Left renal pelvis (tissue), 4 donors: ENCODE measurements at places on chromosomes 6 and 20. TPM values are rescaled to one million over a fixed set of nuclear protein-coding genes. Genes with fewer than 3 reads are reported as not detected.

- DNase-seq: no peak
Measured at GRCh38 chr6:170597278-170597677, 12.8 kb upstream of the PDCD2 start.

DNA sequence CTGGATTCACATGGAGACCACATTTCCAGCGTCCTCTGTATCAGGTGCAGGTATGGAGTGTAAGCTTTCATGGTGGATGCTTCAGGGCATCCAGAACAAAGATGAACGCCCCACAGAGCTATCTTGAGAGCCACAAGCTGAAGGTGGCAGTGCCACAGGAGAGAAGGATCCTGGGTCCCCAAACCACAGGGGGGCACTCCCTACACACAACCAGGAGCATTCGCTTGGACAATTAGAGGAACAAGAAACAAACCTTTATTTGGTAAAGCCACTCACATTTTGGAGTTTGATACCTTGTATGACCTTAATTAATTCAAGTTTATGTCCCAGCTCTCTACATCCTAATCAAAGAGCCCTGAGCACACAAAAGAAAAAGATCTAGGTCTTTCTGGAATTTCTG is 406.3 kb downstream of the PREX1 start:
- no peak for DNase-seq

DNA sequence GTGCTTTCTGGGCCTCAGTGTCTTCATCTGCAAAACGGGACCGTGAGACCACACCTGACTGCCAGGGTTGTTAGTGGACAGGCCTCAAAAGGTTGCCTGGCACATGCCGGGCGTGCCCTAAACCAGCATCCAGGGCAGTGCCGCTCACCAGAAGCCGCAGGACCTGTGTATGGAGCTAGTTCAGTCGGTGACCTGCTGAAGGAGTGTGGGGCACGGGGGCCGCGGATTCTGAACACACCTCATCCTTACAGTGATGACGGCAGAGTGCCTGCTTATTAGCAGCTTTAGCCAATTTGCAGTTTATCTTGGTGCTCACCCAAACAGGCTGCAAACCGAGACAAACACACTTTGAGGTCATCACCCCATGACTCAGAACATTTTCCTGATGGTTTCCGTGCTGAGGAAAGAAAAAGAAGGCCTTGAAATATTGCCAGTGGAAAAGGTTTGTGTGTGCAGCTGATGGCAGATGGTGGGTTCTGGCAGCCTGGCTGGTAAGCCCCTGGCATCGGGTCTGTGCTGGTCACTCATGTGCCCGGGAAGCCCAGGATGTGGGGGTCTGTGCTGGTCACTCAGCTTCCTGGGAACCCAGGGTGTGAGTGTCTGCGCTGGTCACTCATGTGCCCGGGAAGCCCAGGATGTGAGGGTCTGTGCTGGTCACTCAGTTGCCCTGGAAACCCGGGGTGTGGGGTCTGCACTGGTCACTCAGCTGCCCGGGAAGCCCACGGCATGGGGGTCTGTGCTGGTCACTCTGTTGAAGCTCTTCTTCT is 153.8 kb downstream of the ERMARD start:
- no peak for DNase-seq

RBBP8NL gene
- polyA plus RNA-seq: 1.4 TPM

DNA sequence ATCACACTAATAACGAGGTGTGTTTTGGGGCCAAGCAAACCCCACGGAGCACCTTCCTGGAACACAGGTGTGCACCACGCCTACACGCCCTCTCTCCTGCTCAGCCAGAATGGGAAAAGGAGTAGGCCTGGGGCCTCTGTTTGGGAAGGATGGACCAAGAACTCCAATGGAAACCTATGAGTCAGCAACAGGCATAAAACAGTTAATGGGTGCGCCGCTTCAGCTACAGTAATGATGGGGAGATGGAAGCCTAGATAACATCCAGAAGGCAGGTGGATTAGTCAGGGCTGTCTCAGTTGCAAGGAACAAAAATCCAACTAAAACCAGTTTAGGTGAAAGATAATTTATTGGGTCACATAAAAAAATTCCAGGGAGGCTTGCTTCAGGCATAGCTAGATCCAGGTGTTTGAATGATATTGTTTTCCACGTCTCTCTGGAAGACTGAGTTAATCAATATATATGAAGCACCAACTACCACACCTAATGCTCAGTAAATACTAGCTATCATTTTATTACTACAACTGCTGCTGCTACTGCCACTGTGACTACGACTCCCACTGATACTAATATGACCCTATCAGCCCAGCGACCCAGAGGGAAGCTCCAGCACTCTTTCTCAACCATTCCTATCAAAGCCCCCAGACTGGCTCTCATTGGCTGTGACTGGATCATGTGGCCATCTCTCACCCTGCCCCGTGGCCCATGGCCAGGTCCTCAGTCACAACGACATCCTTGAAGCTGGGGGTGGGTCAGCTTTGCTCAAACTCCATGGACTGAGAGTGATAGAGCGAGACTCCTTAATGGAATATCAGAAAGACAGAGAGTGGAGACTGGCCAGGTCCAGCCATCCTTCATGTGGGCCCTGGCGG is 155.2 kb upstream of the PTPN1 start:
- no peak for DNase-seq

DNA sequence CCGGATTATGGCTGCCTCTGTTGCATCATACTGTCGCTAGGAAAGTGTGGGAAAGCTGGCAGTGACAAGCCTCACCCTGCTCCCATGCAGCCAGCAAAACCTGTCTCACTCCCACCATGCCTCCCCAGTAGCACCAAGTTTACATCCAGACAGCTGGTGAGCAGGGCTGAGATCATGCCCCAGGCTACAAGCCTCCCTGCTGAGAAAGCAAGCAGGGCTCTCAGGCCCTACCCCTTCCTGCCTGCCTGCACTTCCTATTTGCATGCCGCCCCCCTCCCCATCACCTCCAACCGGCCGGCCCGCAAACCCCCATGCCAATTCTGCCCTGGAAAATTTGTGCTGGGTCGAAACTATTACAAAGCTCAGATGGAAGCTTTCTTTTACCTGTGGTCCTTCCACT is 408.2 kb upstream of the FKBP1C start:
- DNase-seq: no peak

- no peak for DNase-seq
Measured at GRCh38 chr6:4344317-4344899, 209.0 kb upstream of the ECI2 start.

DNA sequence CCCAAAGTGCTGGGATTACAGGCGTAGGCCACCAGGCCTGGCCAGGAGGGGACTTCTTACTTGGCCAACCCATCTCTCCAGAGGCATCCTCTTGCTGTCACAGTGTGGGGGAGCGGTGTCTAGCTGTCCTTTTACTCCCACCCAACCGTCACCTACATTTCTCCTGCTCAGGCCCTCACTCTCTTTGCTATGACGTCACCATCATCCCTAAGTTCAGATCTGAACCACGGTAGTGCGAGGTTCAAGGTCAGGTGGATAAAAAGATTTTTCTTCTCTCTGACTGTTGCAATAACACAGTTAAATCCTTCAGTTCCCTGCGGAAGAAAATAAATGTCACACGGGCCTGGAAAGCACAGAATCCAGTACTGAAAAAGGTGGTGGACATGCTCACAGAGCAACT is 7.3 kb upstream of the RAET1L start:
- no peak for DNase-seq

GRCh38 chr6:71420095-71420692 is 131.6 kb downstream of the OGFRL1 start:
- no peak for DNase-seq

DNA sequence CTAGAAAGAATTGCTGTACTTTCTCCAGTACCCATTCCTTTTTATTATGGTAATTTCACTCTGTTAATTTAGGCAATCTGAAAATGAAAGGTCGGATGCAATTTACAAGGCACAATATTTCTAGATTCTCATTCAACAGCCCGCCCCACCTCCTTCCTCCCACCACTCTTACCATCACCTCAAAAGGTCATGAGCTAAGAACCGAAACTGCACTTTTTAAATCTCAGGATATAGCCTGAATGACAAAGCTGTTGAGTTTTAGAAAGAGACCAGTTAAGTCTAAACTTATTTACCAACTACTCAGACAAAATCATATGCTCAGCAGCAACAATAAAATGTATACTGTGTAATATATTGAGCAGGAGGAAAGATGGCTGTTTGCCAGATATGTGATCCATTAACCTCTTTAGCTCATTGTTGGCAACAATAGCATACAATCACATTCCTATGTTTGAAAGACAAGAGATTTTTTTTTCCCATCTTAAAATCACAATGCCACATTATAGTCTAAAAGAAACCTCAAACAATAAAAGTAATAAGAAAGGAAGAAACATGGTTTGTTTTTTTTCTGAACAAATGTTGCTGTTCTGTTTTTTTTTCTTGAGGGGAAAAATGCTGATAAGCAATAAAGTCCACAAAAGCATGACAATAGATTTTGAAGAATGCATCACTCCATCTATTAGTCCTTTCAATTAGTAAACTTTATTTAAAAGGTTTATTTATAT is 1.6 kb upstream of the HS3ST5 start:
- DNase-seq: no peak

KHDC1 gene
- 9.6 TPM for polyA plus RNA-seq

- no peak for DNase-seq
Measured at GRCh38 chr6:116767715-116768114, 2.2 kb upstream of the FAM162B start.

DACT2 gene
- 18.7 TPM for polyA plus RNA-seq

ADAT2 gene
- 12.4 TPM for polyA plus RNA-seq

ASIP gene
- polyA plus RNA-seq: not detected

DNA sequence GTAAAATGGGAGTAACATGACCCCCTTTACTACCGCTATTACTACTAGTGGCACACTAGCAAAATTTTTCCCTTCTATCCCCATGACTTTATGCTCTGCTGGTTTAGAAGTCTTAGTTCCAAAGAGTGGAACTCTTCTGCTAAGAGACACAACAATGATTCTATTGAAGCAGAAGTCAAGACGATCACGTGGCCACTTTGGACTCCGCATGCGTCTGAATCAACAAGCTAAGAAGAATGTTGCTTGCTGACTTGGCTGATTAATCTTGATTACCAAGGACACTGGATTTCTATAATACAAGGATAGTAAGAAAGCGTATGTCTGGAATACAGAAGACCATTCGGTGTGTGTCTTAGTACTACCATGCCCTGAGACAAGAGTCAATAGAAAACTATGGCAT is 244.7 kb upstream of the BTBD3 start:
- no peak for DNase-seq

FOXC1 gene
- polyA plus RNA-seq: 52.6 TPM

GRCh38 chr6:41673704-41674000 is 35.4 kb downstream of the MDFI start:
- no peak for DNase-seq

DNA sequence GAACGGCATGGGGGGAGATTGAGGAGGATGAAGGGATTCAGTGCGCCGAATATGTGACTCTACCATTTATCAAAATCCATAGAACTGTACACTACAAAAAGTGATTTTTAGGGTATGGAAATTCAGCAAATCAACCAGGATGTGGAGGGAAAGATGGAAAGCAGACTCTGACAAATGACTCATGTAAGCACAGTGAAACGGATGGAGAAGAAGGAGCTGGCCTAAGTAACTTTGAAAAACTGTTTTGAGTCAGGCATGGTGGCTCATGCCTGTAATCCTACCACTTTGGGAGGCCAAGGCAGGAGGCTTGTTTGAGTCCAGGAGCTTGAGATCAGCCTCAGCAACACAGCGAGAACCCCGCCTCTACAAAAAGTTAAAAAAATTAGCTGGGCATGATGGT is 39.2 kb downstream of the MUC22 start:
- DNase-seq: no peak

- DNase-seq: no peak
Measured at GRCh38 chr6:70894001-70894400, 62.9 kb downstream of the B3GAT2 start.

BPIFB2 gene
- not detected for polyA plus RNA-seq

- DNase-seq: no peak
Measured at GRCh38 chr6:72348926-72349325, 272.9 kb upstream of the KCNQ5 start.

DEFB132 gene
- not detected for polyA plus RNA-seq

RNASET2 gene
- polyA plus RNA-seq: 65.3 TPM

DNA sequence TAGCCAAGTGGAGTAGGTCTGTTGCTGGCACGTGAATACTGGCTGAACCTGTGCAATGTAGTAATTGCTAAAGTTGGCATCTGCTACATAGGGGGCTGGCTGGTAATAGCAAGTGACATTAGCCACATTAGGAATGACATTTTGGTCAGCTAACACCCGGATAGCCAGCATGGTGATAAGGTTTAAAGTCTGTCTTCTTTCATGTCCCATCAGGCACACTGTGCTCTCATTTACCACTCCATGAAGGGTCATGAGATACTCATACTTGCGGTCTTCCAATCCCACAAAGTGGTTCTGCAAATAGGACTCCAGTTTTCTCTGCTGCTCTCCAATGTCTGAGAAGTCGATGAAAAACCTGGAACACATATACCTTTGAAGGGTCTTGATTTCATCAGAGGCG is 2.8 kb downstream of the TENT5A start:
- DNase-seq: no peak

DNA sequence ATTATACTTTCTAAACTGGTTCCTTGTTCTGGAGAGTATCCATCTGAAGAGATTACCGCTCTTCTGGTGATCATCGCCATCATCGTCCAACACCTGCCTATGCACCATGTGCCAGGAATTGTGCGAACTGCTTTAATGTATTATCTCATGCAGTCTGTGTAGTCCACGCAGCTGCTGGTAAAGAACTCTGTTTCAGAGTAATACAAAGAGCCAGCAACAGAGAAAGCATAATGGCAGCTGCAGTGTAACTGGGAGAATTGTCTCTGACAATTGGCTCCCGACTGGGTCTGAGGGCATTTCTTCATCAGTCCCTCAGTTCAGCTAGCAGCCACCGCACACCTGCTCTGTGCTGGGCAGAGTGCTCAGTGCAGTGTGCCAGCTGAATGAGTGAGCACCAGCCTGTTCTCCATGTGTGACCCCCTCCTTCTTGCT is 383.4 kb downstream of the GRIK2 start:
- DNase-seq: no peak

- DNase-seq: no peak
Measured at GRCh38 chr6:136464874-136465273, 85.3 kb downstream of the MAP7 start.

DNA sequence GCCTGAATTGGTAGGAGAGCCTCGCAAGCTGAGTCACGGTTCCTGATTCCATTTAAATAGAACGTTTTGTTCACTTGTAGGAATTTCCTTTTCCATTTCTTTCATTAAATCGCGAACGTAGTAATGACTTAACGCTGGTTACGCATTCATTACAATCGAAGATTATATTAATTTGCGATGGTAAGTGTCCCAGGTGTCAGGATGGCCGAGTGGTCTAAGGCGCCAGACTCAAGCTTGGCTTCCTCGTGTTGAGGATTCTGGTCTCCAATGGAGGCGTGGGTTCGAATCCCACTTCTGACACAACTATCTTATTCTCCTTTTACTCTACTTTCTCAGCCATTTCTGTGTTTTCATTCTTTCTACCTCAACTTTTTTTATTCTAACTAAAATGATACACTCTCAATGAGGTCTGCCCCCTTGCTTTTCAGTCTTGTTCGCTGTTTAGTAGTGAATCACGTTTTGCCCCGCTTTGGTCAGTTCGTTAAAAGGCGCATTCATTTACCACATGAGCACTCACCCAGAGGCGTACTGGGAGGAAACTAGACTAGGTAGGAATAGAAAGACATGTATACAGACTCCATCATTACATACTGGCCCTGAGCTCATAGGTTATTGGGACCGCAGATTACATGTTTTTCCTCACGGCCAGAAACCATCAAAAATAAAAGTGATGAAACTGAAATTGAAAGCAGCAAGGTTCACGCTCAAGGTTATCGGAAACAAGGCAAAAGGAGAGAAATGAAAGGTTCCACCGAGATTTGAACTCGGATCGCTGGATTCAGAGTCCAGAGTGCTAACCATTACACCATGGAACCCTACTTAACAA is 17.3 kb upstream of the TRIM27 start:
- peak; percentile 67 for DNase-seq
